ENCODE measurements at places on chromosomes 6 and 20.

DNA sequence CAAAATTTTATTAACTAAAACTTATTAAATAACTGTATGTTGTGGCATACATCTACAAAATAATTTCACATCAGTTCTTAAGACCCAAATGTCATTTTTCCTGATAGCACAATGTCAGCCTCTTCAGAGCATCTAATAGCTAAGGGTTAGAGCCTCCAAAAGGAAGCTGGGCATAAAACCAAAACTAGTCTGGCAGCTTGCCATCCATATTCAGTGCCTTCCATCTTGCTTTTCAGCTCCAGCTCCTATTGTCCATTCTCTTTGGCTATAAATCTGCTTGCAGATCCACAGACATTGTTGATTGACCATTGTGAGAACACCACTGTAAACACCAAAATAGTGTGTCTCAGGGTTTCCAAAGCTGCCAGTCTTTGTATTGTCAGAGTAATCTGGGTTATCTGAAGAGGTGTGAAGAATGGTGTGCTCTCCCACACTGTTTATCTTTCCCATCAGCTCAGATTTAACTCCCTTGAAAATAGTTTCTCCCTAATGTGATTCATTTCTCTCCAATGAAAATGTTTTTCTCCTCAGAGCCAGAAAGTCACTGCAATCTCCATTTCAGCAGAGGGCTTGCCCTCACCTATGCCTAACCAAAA is 154.8 kb upstream of the KCNQ5 start:
- no peak for DNase-seq

- DNase-seq, result no peak
Measured at GRCh38 chr6:113187661-113188060, 669.5 kb upstream of the MARCKS start.

DNA sequence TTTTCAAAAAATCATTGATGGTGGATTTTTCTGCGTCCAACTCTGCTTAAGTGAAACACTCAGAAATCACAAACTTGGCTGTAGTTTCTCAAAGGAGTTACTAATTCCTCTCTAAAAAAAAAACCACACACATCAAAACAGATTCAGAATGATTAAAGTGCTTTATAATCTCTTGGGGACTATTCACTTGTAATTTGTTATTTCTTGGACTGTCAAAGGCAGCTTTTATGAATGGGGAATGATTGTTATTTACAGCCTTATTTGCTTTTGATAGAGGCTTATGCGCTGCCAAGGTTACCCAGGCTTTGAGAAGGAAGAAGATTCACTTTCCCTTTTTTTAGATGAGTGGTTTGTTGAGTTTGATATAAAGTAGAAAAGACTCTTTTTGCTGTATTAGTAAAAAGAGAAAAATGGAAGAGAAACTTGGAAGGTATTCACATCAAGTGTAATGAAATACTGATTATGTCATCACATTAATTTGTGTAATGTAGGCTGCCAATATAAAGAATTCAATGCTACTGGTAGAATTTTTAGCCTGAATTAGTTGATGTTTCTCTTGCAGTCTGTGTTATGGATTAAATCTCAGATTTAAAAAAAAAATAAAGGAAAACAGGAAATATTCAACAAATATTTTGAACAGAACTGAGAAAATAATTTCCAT is 381.0 kb upstream of the SASH1 start:
- DNase-seq, result no peak

DNA sequence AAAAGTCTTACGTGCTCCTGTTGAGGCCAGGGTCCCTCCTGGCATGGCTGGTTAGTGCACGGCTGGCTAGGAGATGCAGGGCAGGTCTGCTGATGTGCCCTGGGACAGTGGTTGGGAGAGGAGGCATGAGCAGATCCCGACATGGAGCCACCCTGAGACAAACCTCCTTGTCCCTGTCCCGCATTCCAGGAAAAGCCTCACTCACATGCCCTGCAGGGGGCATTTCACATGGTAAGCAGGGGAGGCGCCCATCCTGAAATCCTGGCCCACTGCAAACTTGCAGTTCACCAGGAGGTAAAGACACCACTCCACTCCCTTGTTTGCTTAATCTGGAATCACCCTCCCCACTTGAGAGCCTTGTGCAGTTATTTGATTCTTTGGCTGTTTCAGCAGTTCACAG is 116.7 kb upstream of the SLC24A3 start:
- DNase-seq, result no peak

DNA sequence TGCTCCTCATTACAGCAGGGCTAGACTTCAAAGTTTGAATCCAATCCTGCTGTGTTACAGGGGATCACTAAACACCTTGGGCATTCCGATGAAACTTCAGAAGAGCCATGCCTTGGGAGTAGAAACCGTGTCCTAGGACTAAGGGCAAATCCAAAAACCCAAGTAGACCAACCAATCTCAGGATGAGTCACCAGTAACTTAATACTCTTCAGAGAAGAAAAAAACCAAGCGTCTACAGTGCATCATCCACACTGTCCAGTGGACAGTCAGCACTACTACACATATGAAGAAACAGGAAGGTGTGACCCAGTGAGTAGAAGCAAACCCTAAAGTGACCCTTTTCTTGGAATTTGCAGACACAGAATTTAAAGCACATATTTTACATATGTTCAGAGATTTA is 39.5 kb upstream of the VAPB start:
- no peak for DNase-seq

- DNase-seq, result no peak
Measured at GRCh38 chr20:19408971-19409370, 196.5 kb downstream of the SLC24A3 start.

DNA sequence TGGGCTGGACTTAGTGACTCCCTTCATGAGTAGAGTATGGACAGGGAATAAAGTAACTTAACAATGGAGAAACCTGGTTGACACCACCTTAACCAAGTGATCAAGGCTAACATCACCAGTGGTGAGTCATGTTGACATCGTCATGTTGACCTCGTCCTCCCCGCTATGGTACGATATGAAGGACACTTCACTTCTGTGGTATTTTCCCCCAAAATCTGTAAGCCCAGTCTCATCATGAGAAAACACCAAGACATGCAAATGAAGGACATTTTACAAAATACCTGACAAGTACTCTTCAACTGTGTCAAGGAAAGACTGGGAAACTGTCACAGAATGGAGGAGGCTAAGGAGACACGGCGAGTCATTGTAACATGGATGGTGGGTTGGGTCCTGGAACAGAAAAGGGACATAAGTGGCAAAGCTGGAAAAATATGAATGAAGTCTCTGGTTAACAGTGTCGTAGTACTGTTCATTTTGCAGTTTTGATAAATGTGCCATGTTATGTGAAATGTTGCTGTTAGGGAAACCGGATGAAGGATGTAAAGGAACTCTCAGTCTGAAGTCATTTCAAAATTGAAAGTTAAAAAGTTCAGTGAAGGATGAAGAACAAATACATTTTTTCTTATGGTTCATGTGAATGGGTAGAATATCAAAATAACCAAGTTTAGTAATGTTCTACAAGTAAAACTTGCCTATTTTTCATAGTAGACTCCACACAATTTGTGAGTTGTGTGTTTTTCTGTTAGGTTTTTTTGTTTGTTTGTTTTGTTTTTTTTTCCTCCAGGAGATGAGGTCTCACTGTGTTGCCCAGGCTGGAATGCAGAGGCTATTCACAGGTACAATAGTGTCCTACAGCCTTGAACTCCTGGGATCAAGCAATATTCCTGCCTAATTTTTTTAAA is 247.5 kb downstream of the TMEM242 start:
- no peak for DNase-seq

DNA sequence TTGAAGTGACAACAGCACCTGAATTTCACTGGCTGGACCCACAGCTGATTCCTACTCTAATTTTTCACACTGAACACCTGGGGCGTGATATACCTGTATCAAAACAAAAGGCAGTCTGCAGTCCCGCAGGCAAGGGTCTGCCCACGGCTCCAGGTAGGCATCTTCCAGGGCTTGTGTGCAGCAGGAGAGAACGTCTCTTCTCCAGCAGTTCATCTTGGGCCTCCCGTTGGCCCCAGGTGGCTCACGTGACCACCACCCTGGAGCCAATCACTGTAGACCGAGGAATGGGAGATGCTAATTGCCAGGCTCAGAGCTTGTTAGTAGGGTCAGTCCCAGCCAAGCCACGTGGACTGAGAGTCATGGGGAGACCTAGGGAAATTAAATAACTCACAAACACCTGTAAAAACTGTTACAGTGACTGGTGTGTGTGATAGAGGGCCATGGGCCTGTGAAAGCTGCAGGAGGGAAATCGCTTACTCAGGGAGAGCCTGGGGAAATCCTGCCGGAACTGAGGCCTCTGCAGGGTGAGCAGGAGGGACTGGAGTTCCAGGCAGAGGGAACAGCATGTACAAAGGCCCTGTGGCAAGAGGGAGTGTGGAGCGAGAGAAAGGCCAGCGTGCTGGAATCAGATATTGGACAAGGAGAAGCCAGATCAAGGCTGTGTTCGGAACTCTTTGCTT is 83.4 kb downstream of the EYA2 start:
- DNase-seq, result no peak

DNA sequence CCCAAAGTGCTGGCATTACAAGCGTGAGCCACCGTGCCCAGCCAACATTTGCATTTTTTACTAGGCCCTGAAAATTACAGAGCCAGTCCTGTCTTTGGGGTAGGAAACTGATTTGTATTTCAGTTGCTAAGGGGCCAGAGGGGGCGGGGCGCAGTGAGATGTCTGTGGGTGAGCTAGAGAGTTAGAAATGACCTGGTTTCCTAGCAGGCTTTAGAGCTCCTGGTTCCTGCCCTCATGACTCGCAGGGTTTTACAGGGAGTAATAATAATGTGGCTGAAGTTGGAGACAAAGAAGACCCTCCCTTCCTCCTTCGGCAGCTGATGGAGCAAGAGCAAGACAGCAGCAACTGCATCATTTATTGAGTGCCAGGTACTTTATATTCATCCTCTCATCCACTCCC is 131.5 kb downstream of the TFAP2C start:
- DNase-seq, result no peak

DNA sequence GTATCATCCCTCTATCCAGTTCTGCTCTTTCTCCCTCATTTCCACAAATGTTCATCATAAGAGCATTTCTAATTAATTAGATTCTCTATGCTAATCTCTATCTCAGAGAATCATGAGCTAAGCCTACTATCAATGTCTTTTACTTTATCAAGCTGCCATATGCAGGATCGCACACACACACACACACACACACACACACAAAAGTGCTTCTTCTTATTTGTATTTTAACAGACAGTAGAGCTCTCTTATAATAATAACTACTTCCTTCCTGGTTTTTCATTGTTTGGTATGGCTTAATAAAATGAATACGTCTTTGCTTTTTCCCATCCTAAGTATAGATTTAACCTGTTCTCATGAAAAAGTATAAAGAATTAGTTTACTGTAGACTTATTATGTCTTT is 170.2 kb downstream of the HAO1 start:
- no peak for DNase-seq

GRCh38 chr6:14265049-14266021 is 147.8 kb downstream of the CD83 start:
- DNase-seq, result no peak

DNA sequence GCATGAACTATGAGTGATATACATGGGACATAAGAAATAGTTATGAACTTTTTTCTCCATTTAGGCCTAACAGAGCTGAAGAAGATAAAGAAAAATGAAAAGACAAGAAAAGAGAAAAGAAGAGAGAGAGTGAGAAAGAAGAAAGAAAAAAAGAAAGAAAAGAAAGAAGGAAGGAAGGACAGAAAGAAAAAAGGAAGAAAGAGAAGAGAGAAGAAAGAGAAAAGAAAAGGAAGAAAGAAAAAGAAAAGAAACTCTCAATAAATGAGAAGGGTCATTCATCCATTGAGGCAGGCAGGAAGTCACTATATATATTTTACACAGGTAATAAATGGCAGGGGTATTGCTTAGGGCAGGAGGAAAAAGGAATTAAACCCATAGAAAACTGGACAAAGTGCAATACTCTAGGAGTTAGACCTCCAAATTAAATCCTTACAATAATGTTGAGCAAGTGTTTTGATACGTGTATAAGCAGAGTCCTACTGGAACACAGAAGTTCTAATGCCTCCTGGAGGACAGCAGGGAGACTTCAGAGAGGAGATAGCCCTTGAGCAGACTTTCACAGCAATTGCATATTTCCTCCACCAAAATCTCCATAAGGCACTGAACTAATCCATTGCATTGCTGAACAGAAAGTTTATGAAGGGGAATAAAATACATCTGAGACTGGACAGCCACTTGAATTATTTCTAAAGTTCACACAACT is 86.4 kb upstream of the TENT5A start:
- no peak for DNase-seq

GRCh38 chr6:95143408-95144180 is 433.7 kb upstream of the MANEA start:
- no peak for DNase-seq

- DNase-seq, result peak; percentile 43
Measured at GRCh38 chr6:166849749-166850183, 106.6 kb downstream of the RNASET2 start.

DNA sequence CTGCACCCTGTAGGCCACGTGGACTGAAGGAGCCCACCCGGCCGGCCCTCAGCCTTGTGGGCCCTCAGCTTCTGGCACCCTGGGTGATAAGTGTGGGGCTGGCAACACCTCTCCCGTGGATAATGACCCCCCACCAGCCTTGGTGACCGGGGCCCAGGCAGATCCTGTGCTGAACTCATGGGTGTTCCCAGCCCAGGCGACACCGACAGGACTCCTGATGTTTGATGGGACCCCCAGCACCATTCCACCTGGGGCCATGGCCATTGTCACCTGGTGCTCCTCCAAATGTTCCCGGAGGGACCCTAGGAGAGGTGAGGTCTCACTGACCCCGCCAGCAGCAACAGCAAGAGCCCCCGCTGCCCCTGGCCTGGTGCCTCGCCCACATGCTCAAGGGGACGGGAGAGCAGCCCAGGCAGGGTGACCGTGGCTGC is 19.4 kb upstream of the FRMD1 start:
- DNase-seq, result no peak

- DNase-seq, result no peak
Measured at GRCh38 chr20:43513372-43513930, 6.0 kb downstream of the L3MBTL1 start.

- DNase-seq, result no peak
Measured at GRCh38 chr6:24779416-24780016, 4.8 kb downstream of the GMNN start.

- DNase-seq, result no peak
Measured at GRCh38 chr6:133288662-133289061, 47.5 kb downstream of the EYA4 start.

GRCh38 chr6:32111424-32112066 is 2.4 kb upstream of the TNXB start:
- no peak for DNase-seq

GRCh38 chr20:24953209-24953575 is 4.1 kb downstream of the CST7 start:
- no peak for DNase-seq
